ENCODE measurements at places on chromosomes 12 and 14.

DNA sequence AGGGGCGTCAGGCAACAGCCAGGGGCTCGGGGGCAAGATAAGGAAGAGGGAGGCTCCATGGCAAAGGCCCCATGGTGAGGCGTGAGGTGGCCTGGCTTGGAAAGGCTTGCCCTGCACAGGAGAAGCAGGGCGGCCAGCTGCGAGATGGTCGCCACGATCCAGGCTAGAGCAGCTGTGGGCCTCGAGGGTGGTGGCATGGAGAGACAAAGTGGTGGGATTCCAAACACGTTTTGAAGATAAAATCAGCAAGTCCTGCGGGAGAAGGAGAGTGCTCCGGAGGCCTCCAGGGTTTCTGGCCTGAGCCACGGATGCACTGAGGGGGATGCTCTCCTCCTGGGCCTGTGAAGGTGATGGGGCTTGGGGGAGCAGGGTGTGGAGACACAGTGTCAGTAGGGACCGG, 20.5 kb upstream of the DLK1 start:
- DNase-seq, result no peak

DNA sequence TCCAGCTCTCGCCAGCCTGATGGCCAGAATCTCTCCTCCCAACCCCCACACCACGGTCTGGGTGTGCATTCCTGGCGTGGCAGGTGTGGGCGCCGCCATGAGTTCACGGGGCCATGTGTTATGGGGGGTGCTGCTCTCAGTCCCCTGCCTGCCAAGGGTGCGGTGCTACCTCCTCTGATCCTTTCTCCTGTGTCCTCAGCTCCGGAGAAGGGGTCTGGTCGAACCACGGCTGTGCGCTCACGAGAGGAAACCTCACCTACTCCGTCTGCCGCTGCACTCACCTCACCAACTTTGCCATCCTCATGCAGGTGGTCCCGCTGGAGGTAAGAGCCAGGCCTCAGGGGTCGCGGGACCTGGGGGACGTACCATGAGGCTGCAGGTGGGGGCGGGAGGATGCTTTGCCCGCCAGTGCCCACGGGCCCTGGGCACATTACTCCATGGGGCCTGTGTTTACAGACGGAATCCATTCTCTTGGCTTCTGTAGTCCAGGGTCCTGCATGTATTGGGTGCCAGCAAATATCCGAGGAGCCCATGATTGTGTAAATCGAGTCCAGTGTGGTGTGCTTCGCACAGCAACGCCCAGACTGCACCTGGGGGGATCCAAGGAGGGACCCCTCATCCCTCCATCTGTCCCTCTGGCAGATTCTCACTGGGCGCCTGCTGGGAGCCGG, 130.8 kb downstream of the ADGRD1 start:
- no peak for DNase-seq

GRCh38 chr14:22491683-22492621, 97.1 kb downstream of the DAD1 start:
- no peak for DNase-seq

GRCh38 chr12:116760622-116761020, 22.5 kb downstream of the RNFT2 start:
- DNase-seq, result no peak

- no peak for DNase-seq
Measured at GRCh38 chr12:80513211-80513610, 69.2 kb downstream of the PTPRQ start.

- DNase-seq, result no peak
Measured at GRCh38 chr12:109359131-109359690, 11.5 kb downstream of the MYO1H start.

DNA sequence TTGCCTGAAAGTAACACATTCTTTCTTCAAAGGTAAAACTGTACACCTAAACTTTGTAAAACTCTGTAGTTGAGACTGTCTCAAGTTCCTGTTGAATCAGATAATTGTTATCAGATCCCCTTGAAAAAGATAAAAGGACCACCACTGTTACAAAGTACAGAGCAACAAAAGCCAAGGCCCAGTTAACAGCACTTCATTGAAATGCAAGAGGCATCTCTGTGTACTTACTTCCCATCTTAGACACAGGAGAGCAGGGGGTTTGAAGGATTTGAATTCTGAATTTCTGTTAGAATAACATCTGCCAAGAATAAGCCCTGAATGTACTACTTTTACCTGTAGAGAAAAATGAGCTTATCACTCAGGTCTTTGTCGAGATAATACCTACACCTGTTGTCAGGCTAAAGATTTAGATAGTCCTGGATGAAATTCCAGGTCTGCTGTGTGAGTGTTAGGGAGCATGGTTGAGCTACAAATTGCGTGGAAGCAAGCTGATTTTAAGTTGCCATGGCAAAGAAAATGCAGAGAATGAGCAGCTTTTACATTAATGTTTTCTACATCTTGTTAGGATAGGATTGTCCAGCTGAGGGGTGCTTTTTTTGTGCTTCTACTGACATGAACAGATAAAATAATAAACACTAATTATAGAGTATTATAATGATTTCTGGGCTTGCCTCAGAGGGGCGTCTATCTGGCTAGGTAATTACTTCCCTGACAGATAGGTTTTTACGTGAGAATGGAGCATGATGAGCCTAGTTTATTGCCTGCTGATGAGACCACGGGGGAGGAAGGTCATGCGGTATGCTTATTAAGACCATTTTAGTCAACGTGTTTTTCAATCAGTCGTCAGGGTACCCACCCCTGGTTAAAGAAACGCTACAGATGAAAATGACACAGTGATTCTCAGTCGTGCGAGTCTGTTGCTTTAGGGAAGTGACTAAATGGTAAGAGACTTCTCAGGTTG, 309.2 kb downstream of the PAWR start:
- no peak for DNase-seq

GRCh38 chr14:22658946-22659345, 14.8 kb upstream of the OR6J1 start:
- DNase-seq, result no peak
